Stimulated activated CD8-positive, alpha-beta memory T cell treated with anti-CD3 and anti-CD28 coated beads, Interleukin-15, amount 100 ng/mL, for 4 hours (primary cell): ENCODE measurements at places on chromosomes 13 and 19.

- DNase-seq = no peak
Measured at GRCh38 chr19:39943586-39943985, 9.2 kb upstream of the FCGBP start.

DNA sequence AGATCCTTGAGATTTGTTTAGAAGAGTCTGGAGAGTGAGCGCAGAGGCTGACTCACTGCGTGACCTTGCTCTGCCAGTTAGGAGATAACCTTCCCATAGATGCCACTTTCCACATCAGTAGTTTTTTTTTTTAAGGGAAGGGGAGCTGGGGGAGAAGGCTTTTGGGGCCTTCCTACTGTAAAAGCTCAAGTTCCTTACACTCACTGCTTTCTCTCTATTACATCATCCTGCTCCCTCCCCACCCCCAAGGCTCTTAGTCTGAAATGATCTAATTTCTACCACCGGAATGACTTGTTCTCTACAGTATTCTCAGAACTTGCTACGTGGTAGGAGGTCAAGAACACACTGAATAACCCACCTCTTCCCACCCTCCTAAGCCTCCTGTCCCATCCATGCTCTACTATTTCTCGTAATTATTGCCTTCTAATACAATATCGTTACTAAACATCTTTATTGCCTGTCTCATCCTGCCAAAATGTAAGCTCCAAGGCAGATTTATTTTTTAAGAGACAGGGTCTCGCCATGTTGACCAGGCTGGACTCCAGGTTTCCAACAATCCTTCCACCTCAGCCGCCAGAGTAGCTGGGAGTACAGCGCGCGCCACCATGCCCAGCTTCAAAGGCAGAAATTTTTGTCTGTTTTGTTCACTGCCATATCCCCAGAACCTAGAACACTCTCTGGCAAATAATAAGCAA lies 1.2 kb downstream of the LONP1 start:
- DNase-seq = peak; percentile 30

DNA sequence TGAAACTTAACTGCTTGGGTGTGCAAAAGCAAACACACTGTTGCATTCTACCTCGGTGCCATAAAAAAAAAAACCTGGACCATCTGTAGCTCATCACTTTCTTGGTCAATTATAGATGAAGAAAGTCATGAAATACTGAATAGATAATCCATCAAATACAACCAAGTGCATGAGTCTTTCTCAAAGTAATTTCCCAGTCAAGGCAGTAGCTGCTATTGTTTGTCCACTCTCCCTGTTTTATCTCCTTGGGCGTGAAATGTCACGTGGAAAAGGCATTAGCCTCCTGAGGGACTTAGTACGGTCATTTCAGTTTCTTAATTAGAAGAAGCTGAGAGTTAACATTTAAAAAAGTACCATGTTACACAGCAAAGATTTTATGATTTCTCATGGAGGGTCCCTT lies 1697.9 kb downstream of the PCDH9 start:
- no peak for DNase-seq

DNA sequence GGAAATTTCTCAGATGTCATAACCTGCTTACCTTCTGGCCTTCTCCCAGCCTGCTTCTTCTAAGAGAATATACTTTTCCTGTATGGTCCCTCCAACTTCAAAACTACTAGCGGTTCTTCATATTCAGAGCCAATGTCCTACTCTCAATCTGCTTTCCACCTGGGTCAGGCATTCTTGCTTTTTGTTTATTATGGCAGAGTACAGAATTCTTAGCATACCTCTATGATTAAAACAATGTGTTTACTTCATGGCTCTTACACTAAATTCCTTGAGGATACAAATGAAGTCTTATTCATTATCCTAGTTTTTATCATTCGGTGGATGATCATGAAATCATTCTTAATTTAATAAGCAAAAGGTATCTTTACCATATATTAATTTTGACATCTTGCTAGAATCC lies 484.2 kb upstream of the SLITRK1 start:
- no peak for DNase-seq

DNA sequence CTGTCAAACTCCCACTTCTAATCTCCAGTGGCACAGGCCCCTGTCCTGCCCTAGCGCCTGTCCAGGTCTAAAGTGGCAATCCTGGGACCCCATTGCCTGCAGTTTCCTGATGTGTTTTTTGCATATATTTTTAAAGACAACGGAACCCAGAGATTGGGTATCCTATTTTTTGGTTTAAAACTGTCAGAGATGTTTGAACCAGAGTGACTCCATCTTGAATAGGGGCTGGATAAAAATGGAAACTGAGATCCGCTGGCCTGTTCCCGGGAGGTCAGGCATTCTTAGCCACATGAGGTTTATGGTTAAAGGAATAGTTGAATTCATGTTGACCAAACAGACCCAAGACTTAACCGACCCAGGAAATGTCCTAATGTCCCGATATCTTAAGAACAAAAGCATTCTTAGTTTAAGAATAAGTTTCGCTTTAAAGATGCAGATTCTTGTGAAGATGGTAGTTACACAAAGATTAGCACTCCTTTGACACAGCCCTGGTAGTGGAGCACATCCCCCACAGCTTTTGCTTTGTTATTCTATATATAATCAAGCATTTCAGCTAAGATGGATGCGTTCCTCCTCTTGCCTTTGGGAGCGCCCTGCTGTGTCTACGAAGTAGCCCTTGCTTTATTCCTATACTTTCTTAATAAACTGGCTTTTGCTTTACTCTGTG lies 332.1 kb downstream of the UQCRFS1 start:
- no peak for DNase-seq

DNA sequence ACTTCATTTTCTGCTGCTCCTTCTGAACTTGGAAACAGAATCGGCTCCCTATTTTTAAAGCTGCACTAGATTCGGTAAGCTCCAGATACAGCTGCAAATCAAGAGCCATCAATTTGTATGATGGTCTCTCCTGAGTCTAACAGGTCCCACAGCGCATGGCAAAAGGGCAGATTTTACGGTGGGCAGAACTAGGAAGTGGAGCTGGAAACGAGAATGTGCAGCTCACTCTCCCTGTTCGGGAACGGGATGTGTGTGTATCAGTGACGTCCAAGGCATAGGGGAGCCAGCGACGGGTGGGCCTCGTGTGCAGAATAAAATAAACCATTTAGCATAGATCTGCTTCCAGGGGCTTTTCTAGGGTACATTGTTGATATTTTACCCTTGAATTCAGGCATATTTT lies 74.2 kb downstream of the COL4A1 start:
- no peak for DNase-seq

DNA sequence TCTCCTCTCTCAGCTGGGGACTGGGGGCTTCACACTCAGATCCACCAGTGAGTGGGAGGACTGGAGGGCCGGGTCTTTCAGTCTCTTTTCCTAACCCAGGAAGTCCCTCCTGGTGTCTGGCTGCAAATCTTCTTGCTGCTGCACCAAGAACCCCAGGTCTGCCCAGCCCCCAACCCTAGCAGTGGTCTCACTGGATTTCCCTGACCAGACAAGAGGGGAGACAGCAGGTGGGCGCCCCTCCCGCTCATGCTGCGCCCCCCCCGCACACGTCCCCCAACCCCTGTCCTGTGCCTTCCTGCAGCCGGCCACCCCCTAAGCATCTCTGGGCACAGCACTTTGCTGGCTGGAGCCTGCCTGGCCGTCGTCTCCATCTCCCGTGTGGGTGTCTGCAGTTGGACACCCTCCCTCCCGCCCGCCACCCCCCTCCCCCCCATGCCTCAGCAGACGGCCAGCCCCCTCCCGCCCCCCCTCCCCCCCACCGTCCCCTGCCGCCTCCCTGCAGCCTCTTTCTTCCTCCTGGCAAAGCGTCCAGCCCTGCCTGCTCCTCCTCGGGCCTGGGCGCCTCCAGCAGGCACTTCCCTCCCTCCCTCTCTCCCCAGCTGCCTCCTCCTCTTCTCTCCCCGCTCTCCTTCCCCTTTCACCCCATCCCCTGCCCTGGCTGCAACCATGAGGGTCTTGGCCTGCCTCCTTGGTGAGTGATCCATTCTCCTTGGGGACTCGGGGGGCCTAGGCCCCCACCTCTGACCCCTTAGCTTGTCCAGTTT lies at the start of gene SSC5D:
Gene SSC5D, plus strand, starts transcription at position 513 of the 764 bp plus-strand sequence. Its CDS starts 154 bp downstream, at position 667.
- no peak for DNase-seq

- no peak for DNase-seq
Measured at GRCh38 chr19:18101268-18101667, 3.7 kb downstream of the MAST3 start.

DNA sequence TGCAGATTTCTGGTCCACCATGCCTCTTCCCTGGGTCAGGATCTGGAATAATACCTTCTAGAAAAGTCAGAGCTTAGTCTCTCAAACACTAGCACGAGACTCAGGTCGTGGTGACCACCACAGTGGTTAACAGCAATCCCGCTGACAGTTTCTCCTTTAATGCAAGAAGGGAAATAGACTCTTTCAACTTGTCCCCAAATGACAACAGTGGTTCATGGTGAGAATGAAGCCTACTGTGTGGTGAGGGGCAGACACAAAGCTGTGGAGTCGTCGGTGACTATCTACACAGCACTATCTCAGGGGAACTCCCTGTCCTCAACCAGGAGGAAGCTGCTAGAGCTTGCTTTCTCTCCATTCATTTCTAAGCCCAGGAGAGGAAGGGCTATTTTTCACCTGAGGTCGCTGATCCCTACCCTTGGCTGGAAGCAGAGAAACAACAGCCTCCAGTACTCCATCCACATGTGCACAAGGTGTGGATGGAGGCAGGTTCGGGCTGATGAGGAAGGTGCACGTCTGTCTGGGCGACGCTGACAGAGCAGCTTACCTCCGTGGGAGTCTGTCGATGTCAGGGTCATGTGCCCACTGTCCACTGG lies 72.4 kb downstream of the STK24 start:
- no peak for DNase-seq

GRCh38 chr19:49423985-49424303 lies 703 bp upstream of the PTH2 start:
- DNase-seq = no peak

DNA sequence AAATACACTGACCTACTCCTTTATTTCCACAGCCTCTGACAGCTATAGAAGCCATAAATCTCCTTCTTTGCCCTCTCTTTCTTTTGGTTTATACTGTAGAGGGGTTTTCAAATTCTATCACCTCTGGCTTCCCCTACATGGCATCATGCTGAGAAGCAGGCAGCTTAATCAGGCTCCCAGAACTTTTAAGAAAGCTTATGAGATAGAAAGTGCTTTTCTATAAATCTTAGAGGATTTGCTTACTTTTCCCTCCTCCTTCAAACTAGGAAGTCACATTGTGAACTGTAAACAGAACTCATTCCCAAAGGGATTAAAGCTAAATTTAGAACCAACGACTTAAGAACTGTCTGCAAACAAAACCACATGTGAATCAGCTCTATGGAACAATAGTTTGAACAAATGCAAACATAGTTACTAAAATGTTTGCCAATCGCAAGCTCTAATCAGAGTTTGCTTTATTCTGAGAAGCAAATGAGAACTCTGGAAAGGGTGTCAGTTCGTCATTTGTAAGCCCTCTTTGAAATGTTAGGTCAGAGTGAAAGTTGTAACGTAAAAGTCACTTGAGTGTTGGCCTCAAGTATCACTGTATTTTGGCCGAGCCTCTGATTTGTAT lies 344.1 kb downstream of the RFC3 start:
- no peak for DNase-seq

GRCh38 chr13:54593504-54593903 lies 1564.9 kb downstream of the OLFM4 start:
- no peak for DNase-seq

GRCh38 chr19:45638930-45639729 lies at the start of gene EML2:
Gene EML2, minus strand, starts transcription at chr19:45639397. Its CDS starts 21 bp downstream, at chr19:45639376.
- DNase-seq = no peak

- DNase-seq = no peak
Measured at GRCh38 chr13:35603593-35604285, 127.2 kb upstream of the MAB21L1 start.

- no peak for DNase-seq
Measured at GRCh38 chr19:14835011-14835410, at the start of the genes OR7A5 and OR7C1. Gene OR7A5, minus strand, starts transcription at chr19:14835185. Its CDS starts 6,944 bp downstream, at chr19:14828241. Gene OR7C1, minus strand, starts transcription at chr19:14835185. Its CDS starts 35,049 bp downstream, at chr19:14800136.

DNA sequence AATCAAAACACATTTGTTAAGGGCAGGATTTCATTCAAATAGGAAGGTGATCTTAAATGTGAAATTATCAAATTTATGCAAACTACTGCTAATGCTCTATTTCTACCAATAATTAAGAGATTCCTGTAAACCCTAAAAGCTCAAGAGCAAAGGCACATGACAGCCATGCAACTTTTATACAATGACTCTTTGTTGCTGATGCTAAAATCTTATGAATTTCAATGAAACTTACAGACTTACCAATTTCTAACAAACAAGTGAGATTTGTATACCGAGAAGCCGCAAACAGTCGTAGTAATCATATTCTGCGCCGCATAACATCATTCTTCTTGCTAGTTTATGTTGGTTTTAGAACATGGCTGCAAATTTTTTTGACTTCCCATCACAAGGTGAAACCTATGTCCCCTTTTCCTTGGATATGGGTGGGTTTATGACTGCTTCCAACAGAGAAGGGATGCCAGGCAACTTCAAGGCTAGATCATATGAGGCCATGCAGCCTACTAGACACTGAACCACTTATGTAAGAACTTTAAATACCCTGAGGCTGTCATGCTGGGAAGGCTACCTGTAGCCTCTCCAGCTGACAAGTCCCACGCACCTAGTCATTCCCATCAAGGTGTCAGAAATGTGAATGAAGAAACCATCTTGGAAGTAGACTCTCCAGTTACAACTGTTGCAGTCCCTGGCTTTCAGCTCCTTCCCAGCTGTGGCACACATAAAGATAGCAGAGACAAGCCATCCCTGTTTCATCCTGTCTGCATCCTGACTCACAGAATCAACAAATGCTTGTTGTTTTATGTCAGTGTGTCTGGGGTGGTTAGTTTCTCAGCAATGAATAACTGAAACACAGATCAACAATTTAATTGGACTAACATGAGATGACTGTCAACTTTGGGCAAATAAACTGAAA lies 42.0 kb downstream of the LNX2 start:
- DNase-seq = no peak

GRCh38 chr13:39263033-39263432 lies 224.8 kb downstream of the NHLRC3 start:
- no peak for DNase-seq

GRCh38 chr19:13984186-13984585 lies 21.9 kb downstream of the RFX1 start:
- no peak for DNase-seq

- no peak for DNase-seq
Measured at GRCh38 chr13:112392719-112393118, 16.6 kb downstream of the SPACA7 start.

- no peak for DNase-seq
Measured at GRCh38 chr13:112995395-112996191, 26.6 kb downstream of the MCF2L start.

DNA sequence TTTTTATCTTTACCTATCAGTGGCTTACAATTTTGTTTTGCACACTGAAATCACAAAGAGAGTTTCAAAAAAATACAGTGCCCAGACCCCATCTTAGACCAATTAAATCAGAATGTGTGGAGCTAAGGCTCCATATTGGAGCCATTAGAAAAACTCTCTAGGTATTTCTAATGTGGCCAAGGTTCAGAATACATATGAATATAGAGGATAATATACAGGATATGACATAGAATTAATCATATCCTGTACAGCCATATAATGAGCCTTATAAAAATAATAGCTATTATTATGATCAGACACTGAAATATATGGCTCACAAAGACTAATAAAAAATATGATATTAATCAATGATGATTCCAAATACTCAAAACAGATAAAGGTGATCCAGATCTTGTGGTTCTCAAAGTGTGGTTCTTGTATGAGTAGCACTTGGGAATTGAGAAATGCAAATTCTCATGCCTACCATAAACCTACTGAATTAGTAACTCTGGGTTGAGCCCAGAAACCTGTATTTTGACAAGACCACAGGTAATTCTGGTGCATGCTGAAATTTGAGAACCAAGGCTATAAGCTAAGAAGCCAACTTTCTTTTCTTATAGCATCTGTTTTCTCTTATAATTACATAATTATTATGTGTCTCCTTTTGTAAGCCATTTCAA lies 408.0 kb downstream of the DIAPH3 start:
- DNase-seq = no peak

GRCh38 chr13:25046274-25046984 lies 49.5 kb upstream of the PABPC3 start:
- DNase-seq = no peak
